ENCODE measurements at places on chromosomes 5 and 9. TPM values are rescaled to one million over a fixed set of nuclear protein-coding genes. Genes with fewer than 3 reads are reported as not detected.

DNA sequence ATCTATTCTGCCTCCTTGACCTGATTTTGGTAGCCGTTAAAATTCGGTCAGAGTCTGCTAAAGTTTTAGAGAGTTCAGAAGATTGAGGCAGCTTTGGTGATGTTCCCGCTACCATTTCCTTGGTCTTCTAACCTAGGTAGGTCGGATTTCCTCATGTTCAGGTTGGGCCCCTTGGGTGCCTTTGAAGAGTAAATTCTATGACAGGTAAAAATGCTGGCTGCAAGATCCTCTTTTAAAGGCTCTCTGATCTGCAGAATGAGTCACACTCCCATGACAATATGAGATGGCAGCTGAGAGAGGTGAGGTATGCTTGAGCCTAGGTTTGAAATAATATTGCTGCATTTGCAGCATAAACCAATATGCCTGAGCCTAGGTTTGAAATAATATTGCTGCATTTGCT is 198.9 kb downstream of the TSSK1B start:
- DNase-seq: no peak

DNA sequence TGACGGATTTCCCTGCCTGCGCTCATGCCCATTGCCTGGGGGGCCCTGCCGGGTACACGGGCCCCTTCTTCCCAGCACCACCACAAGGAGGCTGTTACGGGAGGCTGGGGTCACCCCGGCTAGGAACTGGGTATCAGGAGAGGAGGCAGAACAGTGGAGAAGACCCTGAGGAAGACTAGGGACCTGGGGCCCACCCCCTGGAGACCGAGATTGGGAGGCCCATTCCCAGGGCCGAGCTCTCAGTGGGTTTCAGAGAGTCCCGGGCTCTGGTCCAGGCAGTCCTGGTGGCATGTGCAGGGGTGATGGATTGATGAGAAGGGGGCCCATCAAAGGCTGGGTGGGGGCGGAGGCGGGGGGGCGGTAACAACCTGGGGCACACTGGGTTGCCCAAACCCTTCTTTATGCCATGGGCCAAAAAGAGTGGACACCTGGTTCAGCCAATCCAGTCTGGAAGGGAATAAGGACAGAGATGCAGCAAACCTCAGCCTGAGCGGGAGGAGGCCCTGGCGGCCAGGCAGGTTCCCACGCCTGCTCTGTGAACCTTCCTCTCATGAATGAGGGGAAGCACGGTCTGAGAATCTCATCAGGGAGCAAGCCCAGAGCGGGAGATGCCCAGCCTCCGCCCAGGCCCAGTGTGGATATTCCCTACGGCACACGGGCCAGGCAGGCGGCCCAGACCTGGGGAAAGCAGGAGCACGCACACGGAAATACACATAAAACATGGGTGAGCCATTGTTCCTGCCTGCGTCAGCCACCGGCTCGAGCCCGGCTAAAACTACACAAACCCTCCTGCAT is 785 bp upstream of the P4HA2 start:
- DNase-seq: no peak

GRCh38 chr9:76818271-76818670 is 54.0 kb downstream of the PCA3 start:
- no peak for DNase-seq

DNA sequence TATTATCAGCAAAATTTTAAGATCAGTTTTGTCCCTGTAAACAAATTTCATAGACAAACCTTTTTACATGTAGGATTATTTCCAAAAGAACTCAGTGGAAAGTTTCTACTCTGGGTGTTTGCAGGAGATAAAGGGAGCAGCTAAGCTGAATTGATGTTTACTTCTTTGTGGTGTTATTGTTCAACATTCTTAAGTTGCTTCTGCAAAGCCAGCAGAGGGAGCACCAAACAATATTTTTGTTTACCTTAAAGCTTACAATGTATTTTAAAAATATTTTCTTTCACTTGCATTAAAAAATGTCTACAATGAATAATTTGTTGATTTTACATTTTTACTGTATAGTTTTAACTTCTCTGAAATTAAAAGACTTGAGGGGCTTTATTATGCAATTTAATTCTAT is 135.4 kb downstream of the ATG10 start:
- DNase-seq: no peak

Gene PCDHB14
- total RNA-seq: not detected

Gene OSMR
- 1.2 TPM for total RNA-seq

DNA sequence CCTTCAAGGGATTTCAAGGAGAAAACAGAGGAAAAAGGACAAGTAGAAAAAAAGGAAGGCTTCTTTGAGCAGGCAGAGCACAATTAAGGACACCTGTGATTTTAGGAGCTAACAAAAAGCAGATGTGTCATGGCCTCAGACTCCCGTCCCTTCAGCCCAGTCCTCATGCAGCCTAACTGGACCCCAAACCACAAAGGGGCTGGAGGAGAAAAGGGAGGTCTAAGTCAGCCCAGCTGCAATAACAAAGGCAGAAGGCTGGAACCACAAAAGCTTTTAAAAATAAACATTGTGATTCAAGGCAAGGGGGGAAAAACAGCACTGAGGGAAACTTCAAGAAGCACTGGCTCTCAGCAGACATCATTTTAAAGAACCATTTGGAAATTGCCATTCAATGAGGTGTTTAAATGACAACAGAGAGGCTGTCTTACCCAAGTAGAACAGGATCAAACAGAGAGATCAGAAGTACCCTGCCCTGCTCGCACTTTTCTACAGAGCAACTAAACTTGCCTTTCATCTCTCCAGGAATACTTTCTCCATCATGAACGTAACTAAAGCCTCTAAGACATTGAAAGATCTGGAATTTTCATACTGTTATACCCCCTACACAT is 89.3 kb downstream of the SEMA5A start:
- DNase-seq: no peak

DNA sequence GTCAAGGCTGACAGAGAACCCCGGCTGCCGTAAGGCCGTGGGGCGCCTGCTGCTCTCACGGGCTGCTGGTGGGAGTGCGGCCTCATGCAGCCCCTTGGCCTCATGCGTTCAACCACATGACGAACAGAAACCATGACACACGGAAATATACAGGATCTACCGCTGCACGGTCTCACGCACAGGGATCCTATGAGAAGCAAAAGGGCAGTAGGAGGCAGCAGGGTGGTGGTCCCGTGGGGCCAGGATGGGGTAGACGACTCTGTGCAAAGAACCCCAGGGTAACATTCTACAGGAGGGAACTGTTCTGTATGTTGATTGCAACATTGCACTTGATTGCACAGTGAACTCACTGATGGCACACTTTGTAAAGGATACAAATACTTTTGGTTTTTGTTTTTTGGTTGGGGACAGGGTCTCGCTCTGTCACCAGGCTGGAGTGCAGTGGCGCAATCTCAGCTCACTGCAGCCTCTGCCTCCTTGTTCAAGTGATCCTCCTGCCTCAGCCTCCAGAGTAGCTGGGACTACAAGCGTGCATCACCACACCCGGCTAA is 51.6 kb downstream of the NACC2 start:
- no peak for DNase-seq

DNA sequence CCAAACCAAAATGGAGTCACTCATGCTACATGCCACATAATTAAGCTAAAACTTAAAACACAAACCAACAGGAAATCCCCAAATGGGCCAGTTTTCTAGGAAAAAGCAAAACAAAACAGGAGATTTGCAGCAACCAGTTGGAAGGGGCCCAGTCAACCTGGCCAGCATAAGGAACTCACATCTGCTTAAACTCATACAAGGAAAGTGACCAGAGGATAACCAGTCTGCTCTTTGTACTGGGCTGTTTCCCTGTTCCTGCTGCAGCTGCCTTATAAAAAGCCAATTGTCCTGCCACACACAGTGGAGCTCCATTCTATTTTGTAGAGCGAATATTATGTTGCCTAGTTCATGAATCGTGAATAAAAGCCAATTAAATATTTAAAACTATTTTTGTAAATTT is 29.5 kb upstream of the PTPDC1 start:
- no peak for DNase-seq

Gene SPATA31D4
- not detected for total RNA-seq

DNA sequence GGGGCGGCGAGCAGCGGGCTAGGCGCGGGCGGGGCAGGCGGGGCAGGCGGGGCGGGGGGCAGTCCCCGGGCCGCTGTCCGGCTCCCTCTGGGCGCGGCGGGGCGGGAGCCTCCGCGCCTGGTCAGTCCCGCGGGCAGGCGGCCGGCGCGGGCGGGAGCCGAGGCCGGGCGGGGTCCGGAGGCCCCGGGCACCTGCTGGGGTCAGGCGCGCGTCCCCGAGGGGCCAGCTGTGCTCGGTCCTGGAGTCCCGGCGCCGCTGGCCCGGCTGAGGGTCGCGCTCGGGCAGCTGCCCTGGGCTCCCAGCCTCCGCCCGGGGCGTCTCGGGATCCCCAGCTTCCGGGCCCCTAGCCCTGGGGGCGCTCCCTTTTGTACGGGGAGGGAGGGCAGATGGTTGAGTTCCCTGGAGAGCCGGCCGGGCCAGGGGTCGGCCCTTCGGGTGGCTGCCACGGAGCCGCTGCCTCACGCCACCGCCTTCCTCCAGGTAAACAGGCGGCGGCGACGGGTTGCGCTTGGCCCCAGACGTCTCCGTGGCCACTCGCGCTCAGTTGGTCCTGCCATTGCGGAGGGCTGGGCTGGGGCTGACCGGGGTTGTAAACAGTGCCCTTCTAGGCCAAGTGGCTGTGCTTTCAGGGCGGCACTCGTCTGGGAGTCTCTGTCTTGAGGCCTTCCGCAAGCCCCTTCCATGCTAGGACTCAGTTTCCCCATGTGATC is 473 bp downstream of the ZBTB34 start:
- peak; percentile 49 for DNase-seq

Gene STPG3
- not detected for total RNA-seq

GRCh38 chr9:137294681-137295237 is 7.3 kb downstream of the NRARP start:
- DNase-seq: peak; percentile 35

- DNase-seq: no peak
Measured at GRCh38 chr5:99248066-99248465, 319.3 kb upstream of the CHD1 start.

DNA sequence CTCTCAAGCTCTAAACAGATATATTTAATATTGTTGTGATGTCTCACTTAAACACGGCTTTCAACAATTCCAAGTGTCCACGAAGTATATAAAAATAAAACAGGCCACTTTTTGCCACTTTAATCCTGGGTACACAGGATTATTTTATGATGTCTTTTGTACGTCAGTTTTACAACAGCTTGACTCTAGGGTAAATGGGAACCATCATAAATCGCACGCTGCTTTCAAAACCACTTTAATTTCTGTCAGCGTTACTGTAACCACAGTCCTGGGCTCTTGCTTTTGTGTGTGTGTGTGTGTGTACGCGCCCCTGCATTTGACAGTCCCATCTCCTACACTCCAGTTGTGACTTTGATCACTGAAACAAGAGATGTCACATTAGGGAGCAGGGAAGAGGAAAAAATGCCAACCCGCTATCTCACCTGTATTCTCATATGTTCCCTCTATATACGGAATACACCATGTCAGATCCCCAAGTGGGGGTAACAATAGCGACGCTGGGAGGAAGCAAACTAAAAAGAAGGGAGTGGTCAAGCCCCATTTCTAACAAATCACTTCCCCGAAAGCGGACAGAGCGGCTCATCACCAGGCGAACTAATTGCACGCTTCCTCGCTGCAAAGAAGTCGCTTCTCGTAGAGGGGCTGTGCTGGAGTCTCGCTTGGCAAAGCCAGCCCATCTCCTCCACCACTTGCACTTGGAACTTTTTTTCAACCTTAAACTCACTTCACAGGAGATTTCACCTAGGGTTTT is 1.2 kb downstream of the BNC2 start:
- no peak for DNase-seq

DNA sequence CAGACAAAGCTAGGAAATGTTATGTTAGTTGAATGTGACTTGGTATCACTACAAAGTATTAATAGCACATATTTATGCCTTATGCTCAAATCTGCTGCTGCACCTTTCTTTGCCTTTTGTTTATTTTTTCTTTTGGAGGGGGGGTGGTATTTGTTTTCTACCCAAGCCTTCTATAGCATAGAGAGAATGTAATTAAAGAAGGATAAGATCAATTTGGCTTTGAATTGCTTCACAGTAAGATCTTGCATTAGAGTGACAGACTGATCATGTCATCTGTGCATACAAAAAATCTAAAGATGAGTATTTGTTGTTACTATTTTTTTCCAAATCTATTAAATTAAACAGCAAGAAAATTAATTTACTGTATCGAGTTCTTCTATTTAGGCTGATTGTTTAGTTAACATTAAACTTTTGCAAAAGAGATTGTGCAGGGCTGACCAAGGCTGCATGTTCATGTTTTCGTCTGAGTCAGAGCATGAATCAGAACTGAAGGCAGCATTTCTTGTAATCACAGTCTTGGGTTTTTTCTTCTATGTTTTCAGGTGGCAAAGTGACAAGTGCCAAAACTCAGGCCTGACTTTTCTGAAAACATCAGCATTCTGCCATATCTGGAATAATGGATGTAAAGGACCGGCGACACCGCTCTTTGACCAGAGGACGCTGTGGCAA is 1007.1 kb upstream of the WWC1 start:
- no peak for DNase-seq

DNA sequence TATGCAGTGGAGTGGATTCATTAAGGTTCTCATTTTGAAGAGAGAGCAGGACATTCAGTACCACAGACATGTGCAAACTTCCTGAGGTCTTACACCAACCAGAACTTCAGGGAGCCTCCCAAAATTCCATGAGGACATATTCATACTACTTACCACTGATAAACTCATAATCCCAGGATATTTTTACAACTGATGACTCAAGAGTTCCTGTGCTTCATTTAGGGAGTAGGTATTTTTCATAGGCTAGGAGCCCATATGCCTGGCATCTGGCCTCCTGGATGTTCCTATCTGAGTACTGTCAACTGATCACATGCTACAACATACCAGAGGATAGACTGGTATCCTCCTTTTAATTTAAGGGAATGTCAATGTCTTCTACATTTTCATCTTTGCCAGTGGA is 578.0 kb downstream of the EFNA5 start:
- DNase-seq: no peak

Gene FRRS1L
- not detected for total RNA-seq

Gene LMNB1
- total RNA-seq: 190 TPM

GRCh38 chr9:36129139-36129538 is 7.4 kb upstream of the GLIPR2 start:
- no peak for DNase-seq

DNA sequence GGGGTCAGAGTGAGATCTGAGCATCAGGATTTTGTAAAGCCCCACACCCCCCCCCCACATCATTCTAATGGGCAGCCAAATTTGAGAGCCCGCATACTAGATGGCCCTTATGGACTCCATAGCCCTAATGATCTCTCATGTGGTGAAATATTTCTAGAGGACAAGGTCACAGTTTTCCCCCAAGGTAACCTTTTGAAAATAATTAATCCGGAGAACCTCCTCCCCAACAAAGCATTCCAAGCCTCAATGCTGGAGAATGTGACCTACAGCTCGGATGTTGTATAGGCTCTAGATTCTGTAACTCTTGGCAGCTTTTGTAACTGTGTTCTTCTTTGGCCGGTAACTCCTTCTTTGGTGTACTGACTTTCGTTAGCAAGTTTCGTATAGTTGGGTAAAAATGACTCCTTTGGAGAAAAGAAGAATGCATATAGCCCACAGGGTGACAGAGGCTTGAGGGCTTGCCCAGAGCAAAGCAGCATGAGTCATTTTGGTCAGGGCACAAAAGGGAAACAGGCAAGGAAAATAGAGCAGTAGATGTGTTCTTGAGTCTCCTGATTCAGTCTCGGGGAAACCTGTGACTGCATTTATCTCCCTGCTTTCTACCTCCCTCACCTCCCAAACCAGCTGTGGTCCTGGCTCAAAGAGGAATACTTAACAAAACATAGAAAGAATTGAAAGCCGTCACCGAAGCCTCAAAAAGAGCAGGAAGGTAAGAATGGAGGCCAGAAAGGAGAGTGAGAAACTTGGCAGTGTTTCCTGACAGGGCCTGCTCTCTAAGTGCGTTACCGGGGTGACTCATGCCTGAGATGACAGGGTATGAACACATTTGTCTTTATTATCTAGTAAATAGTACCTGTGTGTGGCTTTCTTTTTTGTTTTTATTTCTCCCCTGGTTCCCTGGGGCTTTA is 6.6 kb upstream of the XPA start:
- DNase-seq: no peak

Gene G3BP1
- 264 TPM for total RNA-seq
